COR-L47 (cell line): ENCODE measurements at places on chromosomes 6 and 20.

GRCh38 chr6:155128977-155129376 is 133.9 kb downstream of the TIAM2 start:
- DNase-seq: no peak

GRCh38 chr6:139016337-139017213 is 12.0 kb upstream of the ABRACL start:
- DNase-seq: no peak

DNA sequence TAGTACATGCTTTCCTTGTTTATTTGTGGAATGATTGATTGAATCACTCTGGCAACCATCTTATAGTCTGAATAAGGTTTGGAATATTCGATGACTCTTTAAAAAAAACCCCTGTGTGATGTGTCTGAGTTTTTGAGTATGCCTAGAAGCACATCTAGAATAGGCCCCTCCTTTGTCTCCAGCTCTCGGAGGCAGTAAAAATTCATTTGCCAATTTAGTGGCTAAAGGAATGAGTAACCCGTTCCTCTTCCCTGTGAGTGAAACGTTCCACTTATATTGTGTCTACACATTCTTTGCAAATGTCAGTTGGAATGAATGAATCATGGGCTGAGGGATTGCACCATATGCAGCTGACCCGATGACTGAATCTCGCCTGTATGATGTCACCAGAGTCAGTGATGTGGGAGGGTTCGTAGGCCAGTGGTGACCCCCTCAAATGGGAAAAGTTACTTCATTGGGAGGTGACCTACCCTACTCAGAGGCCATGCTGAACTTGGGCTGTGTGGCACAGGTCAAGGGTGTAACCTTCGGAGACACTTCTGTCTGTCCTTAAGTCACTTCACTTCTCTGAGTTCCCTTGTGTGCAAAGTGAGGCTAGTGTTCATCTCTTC is 21.6 kb downstream of the MOCS3 start:
- DNase-seq: no peak

DNA sequence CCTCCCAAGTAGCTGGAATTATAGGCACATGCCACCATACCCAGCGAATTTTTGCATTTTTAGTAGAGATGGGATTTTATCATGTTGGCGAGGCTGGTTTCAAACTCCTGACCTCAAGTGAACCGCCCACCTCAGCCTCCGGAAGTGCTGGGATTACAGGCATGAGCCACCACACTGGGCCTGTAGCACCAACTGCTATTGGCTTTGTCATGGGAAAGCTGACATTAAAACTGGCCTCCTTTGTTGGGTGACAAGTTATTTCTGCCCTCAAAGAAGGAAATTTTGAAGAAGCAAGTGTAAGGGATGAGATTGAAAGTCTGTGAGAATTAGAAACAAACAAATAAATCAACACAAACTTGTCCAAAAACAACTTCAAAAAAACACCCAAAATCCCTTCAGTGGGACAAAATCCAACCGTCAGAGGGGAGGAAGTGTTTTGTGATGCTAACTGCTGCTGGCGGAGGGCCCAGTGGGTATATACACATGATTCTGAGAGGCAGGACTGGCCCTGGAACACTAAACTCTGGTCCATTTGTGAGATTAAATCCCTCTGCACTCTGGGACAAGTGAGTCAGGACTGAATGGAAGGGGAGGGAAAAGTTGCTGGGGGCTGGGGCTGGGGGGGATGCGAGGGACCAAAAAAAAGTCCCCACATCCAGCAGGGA is 87.5 kb upstream of the NAA20 start:
- DNase-seq: no peak

DNA sequence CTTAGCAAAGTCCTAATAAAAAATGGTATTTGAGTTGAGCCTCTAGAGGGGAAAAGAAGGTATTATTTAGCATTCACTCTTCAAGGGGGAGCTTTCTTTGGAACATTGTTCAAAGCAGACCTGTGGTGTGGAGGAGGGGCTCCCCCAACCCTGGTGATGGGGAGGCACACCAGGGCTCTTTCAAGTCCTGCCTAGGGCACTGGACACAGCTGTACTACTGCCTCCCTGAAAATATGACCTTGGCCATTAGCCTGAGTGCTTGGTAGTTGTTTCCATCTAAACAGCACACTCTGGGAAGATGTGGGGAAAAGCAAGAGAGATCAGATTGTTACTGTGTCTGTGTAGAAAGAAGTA is 215.1 kb upstream of the CNR1 start:
- DNase-seq: no peak

DNA sequence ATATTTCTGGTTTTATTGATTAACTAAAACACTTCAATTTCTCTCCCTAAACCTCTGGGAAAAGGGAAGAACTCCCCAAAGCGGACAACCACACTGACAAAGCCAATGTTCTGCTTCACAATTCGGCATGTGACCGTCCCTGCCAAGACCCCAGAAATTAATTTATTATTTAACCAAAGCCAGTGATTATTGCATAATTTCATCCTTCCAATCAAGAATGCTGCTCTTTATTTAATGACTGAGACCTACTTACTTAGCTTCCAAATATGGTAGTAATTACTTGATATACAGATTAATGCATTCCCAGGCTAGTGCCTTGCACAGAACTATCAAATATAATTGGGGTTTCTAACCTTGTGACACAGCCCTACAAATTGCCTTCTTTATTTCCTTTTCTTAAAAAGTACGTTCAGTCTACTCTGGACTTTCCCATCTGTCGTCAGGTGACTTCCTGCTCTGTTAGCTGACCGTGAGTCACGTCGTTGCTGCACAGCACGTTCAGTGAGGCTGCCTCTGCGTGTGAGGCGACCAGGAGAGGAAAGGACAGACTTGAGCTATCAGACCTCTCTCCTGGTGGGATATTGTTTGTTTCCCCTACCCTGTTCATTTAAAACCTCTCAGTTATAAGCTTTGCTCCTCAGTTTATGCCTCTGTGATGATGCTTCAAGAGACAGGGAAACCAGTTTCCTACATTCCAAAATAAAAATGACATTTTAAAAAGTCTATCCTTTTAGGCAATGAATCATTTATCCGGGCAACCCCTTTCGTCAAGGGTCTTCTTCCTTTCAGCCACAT is 55.7 kb upstream of the TNFAIP3 start:
- DNase-seq: no peak

GRCh38 chr6:5095236-5095635 is 10.1 kb downstream of the PPP1R3G start:
- no peak for DNase-seq

- DNase-seq: no peak
Observed at GRCh38 chr6:130503146-130503545, 137.3 kb downstream of the TMEM200A start.

GRCh38 chr6:140857739-140858380 is 1274.9 kb upstream of the GJE1 start:
- no peak for DNase-seq

DNA sequence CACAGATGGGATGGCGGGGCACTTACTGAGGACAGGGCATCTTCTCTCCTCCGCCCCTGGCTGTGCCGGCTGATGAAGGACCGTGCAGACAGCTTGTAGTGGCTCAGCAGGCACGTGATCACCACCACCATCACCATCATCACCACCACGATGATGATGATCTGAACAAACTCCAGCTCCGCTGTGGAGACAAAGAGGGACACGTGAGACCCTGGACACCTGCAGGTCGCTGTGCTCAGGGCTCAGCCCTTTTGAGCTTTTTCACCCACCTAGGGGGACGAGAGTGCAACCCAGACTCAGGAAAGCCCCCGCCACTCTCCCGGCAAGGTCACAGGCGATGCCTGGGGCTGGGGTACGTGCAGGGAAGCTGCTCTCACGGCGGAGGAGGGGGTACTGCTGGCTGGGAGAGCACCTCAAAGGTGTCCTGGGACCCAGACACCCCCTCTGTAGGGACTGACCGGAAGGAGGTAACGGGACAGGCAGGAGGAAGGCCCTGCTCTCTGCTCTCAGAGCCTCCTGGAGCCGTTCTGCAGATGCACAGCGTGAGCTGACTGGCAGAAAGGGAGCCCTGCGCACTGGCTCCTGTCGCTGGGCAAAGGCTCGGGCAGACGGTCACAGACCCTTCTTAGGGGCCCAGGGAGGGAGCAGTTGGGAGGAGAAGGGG is 39.4 kb upstream of the ZBP1 start:
- no peak for DNase-seq

GRCh38 chr6:3506200-3506599 is 49.4 kb upstream of the SLC22A23 start:
- DNase-seq: no peak

- no peak for DNase-seq
Observed at GRCh38 chr6:41604006-41604405, 34.3 kb upstream of the MDFI start.

- DNase-seq: no peak
Observed at GRCh38 chr20:57361517-57361916, 10.5 kb downstream of the RAE1 start.
